ENCODE measurements at places on chromosomes 3 and 15.

GRCh38 chr3:46413951-46414350 is 6.9 kb downstream of the CCRL2 start:
- no peak for DNase-seq

GRCh38 chr3:71341721-71342120 is 241.8 kb downstream of the FOXP1 start:
- DNase-seq, result no peak

GRCh38 chr3:154844863-154845262 is 235.3 kb upstream of the MME start:
- no peak for DNase-seq

GRCh38 chr15:25433118-25433865 is 5.5 kb downstream of the UBE3A start:
- no peak for DNase-seq

DNA sequence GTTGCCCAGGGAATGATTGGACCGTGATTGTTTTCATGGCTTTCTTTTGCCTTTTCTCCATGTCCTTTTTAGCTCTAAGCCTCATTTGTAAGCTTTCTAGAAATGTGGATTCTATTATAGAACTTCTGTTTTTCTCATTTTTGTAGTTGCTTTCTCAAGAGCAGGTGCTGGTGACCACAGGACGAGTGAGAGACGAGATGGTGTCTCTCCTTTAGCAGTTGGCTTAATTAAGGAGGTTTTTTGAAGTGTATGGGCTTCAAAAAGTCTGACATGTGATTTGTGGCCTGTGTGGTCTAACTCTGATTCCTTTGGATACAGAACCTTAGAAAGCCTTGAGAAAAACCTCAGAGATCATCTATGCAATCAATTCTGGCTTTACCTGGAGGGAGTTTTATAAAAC is 292.8 kb downstream of the LPP start:
- DNase-seq, result no peak

DNA sequence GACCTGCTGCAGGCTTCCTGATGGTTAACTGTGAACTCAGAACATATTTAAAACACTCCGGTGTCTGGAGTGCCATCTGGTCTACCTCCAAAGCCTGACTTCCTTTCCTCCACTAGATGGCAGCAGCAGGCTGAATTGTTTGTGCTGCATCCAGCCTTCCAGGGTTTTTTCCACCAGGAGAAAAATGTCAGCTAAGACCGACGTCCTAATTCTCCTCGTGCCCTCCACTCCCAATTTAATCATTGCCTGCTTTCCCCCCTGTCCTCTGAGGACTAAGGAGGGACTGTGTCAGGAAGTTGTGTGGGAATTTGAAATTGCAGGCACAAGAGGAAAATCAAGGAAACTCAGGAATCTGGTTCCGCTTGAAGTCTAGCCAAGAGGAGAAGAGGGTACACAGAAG is 165.2 kb upstream of the UMPS start:
- DNase-seq, result peak; percentile 36

GRCh38 chr15:34147371-34148140 is 45.7 kb downstream of the PGBD4 start:
- no peak for DNase-seq

GRCh38 chr15:33908406-33908805 is 59.9 kb upstream of the CHRM5 start:
- no peak for DNase-seq

DNA sequence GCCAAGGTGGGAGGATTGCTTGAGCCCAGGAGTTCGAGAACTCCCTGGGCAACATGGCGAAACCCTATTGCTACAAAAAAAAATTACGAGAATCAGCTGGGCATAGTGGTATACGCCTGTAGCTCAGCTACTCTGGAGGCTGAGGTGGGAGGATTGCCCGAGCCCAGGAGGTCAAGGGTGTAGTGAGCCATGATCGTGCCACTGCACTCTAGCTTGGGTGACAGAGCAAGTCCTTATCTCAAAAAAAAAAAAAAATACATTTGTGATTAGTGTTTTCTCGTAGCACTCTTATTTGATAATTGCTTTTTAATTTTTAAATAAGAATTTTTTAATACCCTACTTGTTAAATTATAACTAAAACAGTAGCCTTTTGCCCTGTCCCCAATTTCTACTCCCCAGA is 18.4 kb downstream of the IREB2 start:
- no peak for DNase-seq

- DNase-seq, result no peak
These were observed 178.3 kb upstream of the PLSCR5 start for GRCh38 chr3:146783446-146783845.

GRCh38 chr15:80744826-80745225 is 34.3 kb upstream of the CEMIP start:
- no peak for DNase-seq

DNA sequence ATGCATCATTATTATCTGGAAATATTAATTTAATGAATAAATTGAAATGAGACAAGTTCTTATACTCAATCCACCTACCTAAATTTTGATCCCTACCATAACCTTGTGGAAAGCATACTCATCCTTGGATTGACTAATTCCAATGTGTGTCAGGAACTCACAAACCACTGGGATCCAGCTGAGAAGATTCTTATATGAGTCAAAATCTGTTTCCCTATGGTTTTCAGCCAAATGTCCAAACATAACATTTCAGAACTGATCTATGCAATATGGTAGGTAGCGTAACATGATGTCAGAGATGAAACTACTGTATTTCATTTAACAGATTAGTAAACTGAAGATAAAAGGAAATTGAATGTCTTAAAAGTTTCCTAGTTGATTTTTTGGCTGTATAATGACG is 250.0 kb downstream of the PLOD2 start:
- DNase-seq, result no peak

DNA sequence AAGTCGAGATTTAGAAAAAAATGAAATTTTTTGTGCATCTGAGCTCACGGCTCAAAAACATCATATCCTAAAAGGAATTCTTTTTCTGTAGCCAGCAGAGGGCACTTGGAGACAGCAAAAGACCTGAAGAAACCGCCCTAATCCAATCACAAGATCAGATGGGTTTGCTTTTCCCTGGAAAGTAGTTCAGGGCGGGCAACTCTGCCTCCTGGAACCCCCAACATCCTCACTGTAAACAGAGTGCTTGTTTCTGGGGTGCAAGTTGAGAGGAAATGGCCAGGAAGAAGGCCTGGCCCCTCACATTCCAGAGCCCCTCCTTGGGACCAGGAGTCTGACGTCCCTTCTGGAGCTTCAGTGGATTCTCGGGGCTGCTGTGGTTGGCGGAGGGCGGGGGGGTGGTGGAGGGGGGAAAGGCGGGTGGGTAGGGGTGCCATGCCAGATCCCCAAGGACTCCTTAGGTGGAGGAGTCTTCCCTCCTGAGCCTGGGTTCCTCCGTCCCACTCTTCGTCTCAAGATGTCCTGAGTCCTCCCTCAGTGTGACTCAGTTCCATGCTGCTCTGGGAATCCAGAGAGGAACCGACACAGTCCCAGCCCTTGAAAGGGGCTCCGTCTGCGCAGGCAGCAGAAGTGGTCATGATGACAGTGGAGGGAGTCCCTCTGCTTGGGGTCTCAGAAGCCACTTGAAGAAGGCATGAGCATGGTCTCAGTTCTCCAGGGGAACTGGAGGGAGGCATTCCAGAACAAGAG is 35.9 kb downstream of the CCK start:
- no peak for DNase-seq

- DNase-seq, result no peak
These were observed 28.0 kb downstream of the PPARG start for GRCh38 chr3:12316729-12317351.

GRCh38 chr3:70182166-70182565 is 130.3 kb downstream of the MDFIC2 start:
- no peak for DNase-seq

DNA sequence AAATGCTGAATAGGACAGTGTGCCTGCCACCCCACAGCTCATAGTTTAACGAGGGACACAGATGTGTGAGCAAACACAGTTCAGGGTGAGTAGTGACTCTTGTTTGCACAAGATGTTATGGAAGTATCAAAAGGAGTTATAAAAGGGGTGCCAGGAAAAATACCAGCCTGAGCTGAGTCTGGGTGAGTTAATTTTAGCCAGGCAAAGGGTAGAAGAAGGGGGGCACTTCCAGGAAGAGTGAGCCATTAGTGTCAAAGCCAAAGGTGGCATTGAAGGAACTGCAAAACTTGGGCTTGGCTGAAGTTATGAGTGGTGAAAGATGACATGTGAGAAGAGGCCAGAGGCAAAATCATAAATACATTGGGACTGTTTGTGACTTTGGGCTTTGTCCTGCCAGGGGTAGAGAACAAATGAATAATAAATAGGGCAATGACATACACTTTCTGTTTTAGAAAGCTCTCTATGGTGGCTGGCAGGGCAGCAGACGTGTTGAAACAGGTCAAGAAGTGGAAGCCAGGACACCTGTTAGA is 1.9 kb upstream of the SPPL2A start:
- no peak for DNase-seq

DNA sequence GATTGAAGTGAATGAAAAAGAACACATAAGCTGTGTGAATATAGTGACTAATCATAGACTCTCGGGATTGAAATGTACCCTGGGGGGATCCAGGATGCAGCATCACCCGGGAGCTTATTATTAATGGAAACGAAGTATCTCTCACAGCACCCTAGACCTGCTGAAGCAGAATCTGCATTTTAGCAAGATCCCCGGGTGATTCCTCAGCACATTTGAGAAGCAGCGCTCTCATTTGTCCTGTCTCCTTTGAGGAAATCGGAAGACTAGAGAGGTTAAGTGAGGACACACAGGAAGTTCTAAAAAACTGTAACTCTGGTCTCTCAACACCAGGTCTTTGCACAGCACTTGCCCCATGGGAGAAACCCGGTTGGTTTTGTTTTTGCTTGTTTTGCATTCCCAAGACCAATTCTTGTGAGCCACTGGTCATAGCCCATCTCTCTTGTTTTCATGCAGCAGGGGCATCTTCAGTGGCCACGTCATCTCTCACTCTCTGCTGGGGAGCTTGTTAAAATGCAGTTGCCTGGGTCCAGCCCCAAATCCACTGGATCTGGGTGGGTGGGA is 30.2 kb downstream of the ZNF710 start:
- DNase-seq, result no peak

GRCh38 chr15:82020625-82021394 is 25.0 kb downstream of the MEX3B start:
- no peak for DNase-seq

DNA sequence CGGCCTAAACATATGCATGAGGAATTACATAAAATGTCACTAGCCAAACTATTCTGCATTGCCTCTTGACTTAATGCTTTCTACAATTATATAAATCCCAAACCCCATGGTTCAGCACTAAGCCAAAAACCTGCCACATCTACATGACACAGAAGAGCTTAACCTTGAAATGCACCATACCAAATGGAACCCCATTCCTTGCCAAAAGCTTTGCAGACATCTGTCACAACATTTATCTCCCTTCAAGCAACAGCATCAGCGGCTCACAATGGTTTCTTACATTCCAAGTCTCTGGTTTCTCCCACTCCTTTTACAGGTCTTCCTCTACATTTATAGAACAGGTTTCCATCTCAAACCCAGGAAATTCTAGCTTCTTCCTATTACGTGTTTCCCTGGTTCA is 58.4 kb upstream of the GYG1 start:
- DNase-seq, result no peak

DNA sequence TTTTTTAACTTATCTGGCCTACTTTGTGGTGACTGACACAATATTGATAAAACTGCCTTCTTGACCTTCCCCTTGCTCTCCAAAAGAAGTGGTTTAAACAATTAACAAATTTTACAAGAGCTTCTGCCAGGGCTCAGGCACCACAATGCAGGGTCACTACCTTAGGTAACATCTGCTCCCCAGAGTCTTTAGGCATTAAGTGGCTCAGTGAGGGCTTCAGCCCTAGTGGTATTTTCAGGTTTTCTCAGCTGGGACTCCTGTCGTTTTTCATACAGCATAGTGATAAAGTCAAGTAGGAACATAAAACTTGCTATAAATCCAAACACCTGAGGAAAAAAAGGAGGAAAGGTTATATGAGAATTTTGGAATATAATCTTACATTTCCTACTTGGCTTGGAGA is 18.9 kb downstream of the CMTM6 start:
- no peak for DNase-seq

DNA sequence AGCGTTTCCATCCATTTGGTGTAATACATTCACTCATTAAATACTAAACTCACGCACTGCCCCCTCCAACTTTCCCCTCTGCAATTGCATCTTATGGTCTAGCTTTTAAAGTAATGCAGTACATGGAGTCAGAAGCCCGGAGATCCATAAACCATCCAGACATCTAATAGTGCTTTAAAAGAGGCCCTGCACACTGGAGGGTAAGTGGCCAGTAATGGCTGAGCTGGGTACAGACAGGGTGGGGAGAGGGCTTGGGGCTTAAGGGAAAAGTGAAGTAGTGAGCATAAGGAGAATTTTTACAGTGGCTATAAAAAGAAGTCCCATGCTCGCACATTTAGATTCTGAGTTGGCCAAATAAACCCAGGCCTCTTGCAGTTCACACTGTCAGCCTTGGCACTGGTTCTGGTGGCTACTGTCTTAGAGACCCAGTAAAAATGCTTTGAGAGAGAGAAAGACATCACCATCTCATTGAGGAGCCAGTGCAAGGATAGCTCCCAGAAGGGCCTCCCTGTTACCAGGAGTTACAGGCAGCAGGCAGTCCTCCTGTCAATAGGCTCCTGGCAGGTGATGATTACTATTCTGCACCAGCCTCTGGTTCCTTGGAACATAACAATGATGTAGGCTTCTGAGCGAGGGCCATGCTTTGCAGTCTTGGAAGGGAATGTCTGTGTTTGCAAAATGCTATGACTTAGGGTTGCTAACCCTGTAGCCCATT is 112.6 kb upstream of the NEO1 start:
- DNase-seq, result no peak

DNA sequence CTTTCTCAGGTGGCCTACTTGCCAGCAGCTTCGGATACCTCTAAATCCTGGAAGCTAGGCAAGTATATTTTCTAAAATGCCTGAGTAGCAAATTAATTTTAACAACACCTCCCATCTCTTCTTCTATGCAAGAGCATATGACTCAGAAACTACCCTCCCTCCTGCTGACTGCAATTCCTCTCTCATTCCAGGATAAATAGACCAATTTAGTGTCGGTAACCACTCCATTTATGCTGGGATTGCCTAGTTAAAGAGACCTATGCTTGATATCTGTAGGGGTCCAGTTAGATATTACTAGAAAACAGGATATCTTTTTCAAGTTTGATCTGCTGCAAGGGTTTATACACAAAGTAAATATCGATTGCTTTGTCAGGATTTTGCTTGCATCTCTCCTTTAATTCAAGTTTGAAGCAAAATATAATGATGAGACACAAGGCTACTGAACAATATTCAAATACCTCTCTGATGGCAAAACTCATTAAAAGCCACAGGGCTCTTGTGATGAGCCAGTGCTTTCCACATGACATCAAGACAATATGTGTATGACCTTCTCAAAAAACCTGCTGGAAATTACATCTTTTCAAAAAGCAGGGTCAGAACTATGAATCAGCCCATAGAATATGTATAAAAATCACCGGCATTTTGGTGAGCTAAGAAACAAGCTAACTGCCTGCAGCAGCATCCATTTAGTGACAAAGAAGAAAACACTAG is 491.6 kb upstream of the NECTIN3 start:
- no peak for DNase-seq

GRCh38 chr15:47609693-47610092 is 107.6 kb upstream of the SEMA6D start:
- no peak for DNase-seq

Data from omental fat pad (tissue), 4 donors.